ENCODE measurements at places on chromosomes 7 and 10.

GRCh38 chr7:15397159-15397550 lies 164.7 kb downstream of the AGMO start:
- DNase-seq: no peak

- no peak for DNase-seq
These were observed 18.1 kb downstream of the CDC123 start for GRCh38 chr10:12214093-12214492.

DNA sequence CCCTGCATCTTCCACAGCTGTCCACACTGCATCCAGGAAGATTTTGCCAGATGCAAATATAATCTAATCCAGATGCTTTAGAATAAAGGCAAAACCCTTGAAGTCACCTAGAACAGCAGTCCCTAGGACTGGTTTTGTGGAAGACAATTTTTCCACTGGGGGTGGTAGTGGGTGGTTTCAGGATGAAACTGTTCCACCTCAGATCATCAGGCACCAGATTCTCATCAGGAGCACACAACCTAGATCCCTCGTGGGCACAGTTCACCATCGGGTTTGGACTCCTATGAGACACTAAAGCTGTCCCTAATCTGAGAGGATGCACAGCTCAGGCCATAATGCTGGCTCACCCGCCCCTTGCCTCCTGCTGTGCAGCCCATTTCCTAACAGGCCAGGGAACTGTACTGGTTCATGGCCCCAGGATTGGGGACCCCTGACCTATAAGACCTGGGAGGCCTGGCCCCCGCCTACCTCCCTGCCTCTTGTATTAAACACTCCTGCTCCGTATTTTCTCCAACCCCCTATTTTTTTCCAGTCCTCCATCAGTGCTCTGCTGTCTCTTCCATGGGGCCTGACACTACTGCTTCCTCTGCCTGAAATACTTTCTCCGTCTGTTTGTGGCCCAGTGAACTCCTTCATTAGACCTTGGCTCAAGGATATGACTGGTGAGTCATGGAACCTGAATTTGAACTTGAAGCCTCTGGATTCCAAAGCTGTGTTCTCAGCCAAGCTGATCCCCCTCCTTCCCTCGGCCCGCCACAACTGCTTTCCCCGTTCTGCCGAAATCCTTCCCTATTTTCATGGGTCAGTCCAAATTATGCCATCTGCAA lies 79.9 kb upstream of the RHEB start:
- DNase-seq: no peak

DNA sequence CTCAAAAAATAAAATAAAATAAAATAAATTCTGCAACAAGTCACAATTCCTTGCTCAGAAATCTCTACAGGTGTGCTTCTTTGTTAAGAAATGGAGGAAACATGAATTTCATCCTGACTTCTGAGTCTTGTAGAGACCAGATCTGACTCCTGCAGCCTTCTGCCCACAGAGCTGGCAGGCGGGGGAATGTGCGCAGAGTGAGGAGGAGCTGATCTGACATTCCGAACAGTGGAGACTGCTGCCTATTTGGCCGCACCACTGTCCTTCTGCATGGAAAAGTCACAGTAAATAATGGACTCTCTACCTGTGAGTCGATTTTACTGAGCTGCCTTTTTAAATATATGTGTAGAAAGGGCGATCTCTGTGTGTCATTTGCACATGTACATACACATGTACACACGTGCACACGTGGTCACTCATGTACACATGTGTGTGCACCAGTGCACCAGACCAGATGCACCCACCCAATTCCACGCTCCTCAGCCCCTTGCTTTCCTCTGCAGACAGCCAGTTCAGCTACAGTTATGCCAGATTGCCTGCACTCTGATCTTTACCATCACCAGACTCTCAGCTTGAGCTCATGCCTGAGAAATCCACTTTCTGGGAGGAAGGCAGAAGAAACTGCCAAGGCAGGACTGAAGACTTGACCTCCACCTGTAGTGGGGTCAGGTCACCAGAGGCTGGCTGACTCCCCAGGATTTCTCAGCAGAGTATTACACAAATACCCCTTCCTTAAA lies 54.9 kb downstream of the IKZF1 start:
- no peak for DNase-seq

- DNase-seq: no peak
These were observed 452.2 kb upstream of the SORCS1 start for GRCh38 chr10:107616463-107617410.

- no peak for DNase-seq
These were observed 51.8 kb upstream of the SUN1 start for GRCh38 chr7:780516-780915.

DNA sequence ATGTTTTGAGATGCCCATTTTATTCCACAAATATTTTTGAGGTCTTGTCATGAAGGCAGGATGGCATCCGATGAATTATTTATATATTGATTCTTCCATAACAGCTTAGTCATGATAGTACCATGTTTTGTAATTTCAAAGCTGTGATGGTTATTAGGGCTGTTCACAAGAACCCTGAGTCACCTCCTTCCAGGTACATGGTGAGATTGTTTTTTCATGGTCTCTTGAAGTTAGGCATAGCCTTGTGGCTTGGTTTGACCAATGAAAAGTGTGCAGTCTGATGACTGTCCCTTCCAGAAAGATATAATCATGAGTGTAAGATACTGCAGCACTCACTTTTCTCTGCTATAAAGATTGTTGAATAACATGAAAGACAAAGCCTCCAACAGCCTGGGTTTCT lies 274.8 kb downstream of the FGFR2 start:
- no peak for DNase-seq

- DNase-seq: no peak
These were observed 44.9 kb downstream of the POLR1F start for GRCh38 chr7:19663816-19664462.

DNA sequence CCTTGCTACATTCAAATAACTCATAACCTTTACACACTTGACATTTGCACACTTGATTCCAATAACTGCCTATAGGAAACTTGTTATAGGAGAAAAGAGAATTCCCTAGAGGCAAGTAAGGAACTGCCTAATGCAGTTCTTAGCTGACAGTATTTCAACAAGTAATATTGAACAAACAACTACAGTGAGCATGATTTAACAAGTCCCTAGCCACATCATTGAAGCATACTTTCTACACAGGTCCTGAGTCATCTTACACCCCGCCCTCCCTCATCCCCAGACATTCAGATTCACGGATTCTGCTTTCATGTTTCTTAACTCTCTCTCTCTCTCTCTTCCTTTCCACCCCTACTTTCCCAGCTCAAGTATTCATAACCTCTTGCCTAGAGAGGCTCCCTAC lies 153.5 kb downstream of the LSM5 start:
- DNase-seq: no peak

DNA sequence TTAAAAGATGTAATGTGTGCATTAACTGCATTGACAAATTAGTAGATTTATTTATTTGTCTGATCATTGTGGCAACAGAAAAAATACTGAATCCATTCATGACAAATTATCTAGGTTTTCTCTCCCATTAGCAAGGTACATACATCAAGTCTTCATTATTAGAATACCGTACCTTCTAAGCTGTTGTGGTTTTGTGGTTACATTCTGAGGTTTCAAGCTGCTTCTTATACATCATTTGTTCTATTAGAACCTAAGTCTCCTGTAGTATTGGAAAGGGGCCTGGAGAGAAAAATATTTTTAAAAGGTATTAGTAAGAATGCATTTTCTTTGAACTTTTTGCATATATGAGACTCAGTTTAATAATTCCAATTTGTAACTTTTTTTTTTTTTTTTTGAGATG lies 26.3 kb upstream of the CACNB2 start:
- no peak for DNase-seq

DNA sequence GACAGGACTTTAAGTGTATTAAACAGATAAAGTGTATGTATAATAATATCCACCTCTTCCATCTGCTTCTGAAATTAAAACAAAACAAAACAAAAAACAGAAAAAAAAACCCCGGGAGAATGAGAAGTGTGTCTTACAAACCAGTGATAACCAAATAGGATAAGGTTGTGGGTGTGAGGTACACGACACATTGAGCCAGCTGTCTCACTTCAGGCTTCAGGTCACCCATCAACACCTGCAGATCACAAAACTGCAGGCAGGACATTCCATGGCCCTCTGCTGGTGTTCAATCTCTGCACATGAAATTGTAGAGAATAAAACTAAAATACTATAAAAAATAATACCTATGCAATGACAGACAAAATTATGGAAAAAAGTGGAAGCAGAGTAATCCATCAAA lies 339.9 kb downstream of the SFMBT2 start:
- DNase-seq: no peak

- DNase-seq: no peak
These were observed 67.5 kb downstream of the PRPF18 start for GRCh38 chr10:13654118-13654830.

DNA sequence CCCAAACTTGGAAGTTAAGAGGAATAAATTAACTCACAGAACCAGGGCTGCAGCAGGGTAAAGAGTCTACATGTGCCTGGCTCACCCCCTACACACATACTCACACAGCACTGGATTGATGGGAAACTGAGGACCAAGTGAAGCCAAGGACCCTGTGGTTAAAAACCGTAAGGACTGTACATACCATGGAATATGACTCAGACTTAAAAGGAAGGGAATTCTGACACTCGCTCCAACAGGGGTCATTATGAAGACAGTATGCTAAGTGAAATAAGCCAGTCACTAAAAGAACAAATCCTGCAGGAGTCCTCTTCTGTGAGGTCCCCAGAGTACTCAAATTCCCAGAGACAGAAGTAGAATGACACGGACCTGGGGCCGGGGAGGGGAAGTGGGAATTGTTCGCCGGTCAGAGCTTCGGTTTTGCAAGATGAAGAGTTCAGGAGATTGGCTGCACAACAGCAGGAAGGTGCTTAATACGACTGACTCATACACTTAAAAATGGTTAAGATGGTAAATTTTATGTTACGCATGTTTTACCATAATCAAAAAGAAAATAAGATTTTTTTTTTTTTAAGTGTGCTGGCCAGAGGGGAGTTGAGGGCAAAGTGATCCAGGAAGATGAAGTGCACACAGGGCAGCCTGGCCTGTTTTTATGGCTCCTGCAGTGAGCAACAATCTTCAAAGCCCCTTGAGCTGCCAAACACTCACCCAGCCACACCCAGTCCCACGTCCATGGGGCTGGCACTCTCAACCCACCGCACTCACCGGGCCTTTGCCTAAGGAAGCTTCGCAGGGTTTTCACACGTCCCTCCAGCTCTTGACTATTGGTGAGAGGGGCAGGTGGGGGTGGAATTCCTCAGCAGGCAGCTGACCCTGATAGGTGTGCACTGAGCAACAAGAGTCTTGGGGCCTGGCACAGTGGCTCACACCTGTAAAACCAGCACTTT lies 26.4 kb downstream of the DRGX start:
- no peak for DNase-seq

GRCh38 chr7:37786741-37787569 lies 61.4 kb upstream of the NME8 start:
- no peak for DNase-seq

DNA sequence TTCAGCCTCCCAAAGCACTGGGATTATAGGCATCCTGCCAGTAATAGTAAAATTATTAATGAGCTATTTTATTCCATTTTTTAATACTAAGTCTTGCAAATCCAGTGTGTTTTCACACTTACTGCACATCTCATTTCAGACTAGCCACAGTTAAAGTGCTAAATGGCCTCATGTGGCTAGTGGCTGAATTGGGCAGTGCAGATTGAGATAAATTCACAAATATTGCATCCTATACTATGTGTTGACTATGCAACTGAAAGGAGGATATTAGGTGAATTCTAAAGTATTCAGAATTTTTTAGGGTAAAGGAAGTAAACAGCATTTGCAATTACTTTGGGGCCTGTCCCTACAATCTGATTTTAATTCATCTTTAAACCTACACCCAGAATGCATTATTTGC lies 10.2 kb downstream of the APBB1IP start:
- no peak for DNase-seq

DNA sequence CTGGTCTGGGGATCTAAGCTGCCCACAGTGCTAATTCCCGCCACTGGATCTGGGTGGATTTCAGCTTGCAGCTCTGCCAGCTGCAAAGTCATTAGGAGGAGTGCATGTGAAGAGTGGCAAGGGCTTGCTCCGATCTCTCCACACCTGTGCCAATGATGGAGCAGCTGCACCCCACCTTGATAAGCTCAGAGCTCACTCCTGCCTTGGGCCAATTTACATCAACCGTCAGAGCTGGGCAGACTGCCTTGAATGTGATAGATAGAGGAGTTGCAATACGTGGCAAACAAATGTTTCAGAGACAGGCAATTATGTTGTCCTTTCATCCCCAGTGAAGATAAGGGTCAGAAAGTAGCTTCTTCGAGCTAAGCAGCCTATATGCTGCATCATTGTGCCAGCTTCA lies 379.9 kb downstream of the SH2D4B start:
- DNase-seq: no peak

DNA sequence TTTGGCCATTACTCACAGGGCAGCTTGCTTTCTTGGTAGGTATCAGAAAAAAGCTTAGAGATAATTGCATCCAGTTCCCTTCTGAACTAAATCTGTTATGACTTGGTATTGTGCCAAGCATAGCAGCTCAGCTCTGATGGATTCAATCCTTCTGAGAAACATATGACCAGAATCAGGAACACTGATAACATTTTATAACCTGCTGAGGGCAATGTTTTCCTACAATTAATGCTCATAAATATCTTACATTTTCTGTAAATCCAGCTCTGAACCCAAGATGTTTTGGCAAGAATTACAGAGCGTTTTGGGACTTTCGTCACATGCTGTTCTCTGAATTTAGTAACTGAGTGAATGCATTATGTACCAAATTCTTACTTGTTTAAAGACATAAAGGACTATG lies 167.8 kb downstream of the KIF20B start:
- DNase-seq: no peak

DNA sequence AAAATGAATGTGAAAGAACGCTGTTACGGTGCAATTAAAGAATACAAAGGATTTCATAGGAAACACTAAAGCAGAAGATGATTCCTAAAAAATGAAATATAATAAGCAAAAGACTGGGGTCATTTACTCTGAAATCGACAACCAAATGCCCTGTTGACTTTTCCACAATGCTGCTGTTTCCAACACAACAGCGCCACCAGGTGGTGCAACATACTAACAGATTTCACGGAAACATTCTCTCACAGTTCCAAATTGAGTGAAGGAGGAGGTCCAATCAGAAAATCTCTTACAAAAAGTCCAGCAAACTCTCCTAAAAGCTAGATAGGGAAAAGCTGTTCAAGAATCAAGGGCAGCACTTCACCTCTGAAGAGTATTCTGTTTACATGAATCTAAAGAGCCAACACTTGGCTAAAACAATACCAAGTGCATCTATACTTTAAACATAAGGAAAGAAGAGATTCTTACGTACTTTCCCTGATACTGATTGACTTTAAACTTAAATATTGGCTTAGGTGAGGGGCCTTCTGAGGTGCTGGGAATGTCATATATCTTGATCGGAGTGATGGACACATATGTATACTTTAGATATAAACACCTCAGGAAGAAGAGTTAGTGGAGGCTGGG lies 55.9 kb downstream of the UPF2 start:
- peak; percentile 20 for DNase-seq

DNA sequence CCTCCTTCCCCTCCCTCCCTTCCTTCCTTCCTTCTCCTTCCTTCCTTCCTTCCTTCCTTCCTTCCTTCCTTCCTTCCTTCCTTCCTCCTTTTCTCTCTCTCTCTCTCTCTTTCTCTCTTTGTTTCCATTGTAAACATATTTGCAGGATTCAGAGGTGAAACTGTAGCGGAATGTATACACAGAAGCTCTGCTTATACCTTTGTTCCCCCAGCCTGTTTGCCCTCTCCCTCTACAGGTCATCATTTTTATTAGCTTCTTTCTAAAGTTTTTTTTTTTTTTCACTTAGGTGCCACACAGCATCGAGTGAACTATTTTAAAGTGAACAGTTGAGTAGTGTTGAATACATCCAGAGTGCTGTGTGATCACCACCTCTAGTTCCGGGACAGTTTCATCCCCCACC lies 20.7 kb downstream of the SDK1 start:
- DNase-seq: no peak

- no peak for DNase-seq
These were observed 307.3 kb downstream of the CRPPA start for GRCh38 chr7:16114071-16114470.
